ENCODE measurements at places on chromosomes 1 and 21.

DNA sequence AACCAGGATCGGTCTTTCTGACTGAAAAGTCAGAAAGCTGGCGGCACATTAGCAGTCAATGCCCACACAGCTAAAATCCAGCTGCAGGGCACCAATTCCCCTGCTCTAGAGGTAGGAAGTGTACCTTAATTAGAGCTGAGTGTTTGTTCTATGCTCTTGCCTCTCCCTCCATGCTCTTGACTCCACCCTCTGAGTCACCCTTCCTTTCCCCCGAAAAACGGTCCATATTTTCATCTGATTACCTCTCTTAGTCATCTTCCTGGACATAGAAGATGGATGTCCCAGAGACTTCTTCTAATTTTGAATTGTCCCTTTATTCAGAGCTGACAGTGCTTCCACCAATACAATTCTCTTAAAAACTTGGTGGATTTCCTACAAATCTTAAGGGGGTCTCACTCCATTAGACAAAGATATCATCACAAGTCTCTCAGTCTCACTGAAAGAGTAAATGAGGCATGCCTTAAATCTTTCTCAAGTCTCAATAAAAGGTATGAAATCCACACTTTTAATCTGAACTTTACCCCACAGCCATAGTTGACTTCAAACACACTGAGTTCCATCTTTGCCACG, 44.1 kb upstream of the SLC19A1 start:
- DNase-seq = no peak

GRCh38 chr1:159000625-159001024, 9.1 kb upstream of the IFI16 start:
- peak; percentile 80 for DNase-seq

GRCh38 chr1:183882335-183883167, 77.6 kb downstream of the RGL1 start:
- no peak for DNase-seq

- DNase-seq = no peak
Measured at GRCh38 chr1:101960142-101960541, 36.6 kb downstream of the OLFM3 start.

DNA sequence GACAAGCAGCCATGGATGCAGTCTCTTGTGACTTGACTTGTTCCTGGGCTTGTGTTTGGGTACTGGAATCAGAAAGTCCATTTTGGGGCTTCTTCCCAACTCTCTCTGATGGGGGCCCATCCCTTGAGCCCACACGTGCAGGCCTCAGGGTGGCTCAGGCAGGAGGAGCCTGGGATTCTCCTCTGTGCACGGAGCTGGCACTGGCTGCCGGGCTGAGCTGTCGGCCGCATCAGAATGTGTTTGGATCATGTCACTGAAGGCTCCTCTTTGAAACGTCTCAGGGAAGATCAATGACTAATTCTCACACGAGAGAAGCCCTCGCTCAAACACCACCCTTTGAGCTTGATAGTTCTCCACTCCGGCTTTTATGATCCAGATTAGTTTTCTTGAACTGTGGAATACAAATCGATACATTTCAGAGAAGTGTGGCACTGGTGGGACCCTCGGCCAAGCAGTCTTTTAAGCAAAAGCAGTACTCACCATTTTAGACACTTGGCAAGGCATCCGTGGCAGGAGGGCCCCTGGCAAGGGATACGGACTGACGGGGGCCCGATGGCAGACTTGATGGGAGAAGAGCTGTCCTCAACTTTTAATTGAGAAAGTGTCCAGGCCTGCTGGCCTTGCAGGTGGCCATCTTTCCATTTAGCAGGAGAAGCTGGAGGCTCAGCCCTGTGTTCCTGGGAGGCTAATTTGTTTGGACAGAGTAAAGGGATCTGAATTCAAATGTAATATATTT, 220.7 kb upstream of the C1orf174 start:
- no peak for DNase-seq

DNA sequence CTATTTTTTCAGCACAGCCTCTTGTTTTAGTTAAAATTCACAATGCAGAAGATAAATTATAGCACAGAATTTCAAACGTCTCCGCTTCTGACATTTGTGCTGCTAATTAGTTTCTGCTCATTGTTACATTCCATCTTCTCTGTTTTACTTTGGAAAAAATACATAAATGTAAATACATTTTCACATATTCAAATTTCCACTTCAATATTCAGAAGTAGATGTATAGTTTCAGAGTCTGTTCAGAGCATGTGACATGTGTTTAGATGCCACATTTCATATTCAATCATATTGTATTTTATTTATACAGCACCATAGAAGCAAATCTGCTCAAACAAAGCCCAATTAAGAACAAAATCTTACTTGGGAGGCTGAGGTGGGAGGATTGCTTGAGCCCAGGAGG, 19.6 kb downstream of the TMEM35B start:
- DNase-seq = no peak

GRCh38 chr1:177053648-177054047, 110.9 kb downstream of the ASTN1 start:
- DNase-seq = no peak

DNA sequence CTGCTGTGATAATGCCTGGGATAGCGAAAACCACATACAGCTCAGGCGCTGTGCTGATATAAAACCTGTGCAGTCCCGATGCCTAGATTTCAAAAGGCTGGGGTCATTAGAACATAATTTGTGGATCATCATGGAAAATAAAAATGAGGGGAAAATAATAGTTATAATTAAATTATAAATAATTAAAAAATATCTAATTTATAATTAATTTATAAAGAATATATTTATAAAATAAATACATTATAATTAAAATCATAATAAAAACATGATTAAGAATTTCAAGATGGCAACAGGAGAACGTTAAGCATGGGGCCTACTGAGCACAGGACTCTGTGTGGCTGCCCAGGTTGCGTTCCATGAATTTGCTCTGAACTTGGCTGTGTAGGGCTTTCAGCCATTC, 53.9 kb downstream of the C21orf91 start:
- DNase-seq = no peak

DNA sequence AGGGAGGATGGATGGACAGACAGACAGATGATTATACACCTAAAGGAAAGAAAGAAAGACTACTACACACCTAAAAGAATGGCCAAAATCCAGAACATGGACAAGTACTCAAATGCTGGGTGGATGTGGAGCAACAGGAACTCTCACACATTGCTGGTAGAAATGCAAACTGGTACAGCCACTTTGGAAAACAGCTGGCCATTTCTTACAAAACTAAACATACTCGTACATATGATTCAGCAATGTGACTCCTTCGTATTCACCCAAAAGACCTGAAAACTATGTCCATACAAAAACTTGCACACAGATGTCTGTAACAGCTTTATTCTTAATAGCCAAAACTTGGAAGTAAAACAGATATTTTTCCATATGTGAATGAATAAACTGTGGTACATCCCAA, 51.3 kb downstream of the PRPF38A start:
- DNase-seq = no peak

GRCh38 chr1:107010582-107010981, 45.9 kb upstream of the PRMT6 start:
- no peak for DNase-seq

GRCh38 chr1:211326140-211326527, 499 bp upstream of the TRAF5 start:
- no peak for DNase-seq

DNA sequence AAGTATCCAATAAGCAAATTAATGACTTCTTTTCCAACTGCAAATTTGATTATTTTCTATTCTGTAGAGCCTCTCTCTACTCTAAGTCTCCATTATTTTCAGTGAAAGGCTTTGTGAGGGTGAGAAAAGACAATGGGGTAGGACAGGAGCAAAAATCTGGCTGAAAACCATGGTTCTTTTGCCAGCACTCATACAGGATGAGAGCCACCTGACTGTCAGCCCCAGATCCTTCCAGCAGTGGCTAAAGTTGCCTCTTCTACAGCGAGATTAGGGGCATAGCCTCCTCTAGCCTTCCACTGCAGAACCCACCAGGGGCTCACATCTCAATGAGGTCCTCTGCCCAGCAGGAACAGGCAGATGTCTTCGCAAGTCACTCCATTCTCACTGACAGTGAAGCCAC, 23.7 kb downstream of the NMNAT2 start:
- DNase-seq = no peak

GRCh38 chr21:24955275-24955961, 651.9 kb downstream of the MRPL39 start:
- no peak for DNase-seq

- DNase-seq = no peak
Measured at GRCh38 chr1:107181253-107181969, 40.6 kb downstream of the NTNG1 start.

DNA sequence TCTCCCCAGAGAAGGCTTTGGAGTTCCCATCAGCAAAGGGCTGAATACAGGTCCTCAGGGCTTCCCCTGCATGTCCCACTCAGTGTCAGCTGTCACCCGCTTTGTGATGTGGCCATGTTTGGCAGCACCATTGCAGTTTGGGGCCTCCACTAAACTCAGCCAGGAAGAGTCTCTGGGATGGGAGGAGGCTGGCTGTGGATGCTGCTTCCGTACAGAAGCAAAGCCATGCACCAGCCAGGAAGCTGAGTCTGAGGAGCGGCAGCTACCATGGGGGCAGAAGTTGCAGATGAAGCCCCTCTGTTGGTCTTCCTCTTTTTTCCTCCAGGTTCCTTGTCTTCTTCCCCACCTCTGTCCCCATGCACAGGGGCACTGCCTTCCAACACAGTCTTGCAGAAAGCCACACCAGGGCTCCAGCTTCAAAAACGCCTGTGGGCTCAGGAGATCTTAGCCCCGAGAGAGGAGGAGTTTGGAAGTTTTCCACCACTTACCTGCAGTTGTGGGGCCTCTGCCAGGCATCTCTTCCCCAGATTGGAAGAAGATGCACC, 416.8 kb downstream of the NPHP4 start:
- DNase-seq = no peak

DNA sequence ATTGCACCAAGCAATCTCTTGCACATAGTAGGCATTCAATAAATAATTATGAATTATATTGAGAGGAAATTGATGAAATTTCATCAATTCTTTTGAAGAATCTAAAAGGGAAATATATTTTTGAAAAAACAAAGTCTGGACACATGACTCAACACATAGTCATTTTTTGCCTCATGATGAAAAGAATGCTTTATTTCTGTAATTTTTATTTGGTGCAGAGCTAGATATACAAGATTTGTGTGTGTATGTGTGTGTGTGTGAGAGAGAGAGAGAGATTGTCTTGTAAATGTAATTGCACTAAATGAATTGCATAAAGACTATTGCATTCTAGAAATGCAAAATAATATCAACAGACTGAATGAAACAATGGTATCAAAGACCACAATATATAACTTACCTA, 206.2 kb upstream of the C1orf87 start:
- no peak for DNase-seq

- no peak for DNase-seq
Measured at GRCh38 chr1:9010781-9011323, 15.4 kb downstream of the SLC2A7 start.

DNA sequence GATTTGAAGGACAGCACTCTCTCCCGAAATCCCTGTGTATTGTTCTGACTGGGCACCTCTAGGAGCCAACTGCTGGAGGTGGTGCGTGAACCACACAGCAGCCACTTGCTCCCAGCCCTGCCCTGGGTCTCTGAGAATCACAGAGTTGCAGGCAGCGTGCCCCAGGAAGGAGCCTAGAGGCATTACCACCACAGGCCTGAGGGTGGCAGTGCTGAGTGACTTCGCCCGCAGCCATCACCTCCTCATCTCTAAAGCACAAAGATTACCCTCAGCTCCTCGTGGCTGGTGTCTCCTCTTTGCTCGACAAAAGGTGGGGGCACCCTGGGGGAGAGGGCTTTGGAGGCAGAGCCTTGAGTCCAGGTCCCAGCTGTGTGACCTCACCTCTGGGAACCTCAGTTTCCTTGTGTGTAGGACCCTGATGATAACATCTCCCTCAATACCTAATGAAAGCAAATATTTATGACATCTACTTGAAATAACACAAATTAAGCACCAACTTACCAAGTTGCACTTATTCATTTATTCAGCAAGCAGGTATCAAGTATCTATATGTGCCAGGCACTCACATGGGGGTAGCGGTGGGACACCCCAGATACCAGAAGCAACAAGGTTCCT, 86.3 kb downstream of the VWA5B1 start:
- no peak for DNase-seq

DNA sequence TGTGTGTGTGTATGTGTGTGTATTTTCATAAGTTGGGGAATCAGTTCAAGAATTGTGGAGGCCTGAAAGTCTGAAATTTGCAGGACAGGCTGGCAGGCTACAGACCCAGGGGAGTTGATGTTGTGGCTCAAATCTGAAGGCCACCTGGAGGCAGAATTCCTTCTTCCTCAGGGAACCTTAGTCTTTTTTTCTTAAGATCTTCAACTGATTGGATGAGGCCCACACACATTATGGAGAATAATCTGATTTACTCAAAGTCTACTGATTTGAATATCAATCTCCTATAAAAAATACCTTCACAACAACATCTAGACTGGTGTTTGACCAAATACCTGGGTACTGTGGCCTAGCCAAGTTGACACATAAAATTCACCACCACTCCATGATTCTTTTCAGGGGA, 61.8 kb downstream of the MT1HL1 start:
- no peak for DNase-seq
